Activated T-cell treated with anti-CD3 and anti-CD28 coated beads for 1 hour (primary cell): ENCODE measurements at places on chromosomes 6 and 20.

- DNase-seq, result no peak
Measured at GRCh38 chr20:19495905-19496703, 262.0 kb upstream of the RIN2 start.

DNA sequence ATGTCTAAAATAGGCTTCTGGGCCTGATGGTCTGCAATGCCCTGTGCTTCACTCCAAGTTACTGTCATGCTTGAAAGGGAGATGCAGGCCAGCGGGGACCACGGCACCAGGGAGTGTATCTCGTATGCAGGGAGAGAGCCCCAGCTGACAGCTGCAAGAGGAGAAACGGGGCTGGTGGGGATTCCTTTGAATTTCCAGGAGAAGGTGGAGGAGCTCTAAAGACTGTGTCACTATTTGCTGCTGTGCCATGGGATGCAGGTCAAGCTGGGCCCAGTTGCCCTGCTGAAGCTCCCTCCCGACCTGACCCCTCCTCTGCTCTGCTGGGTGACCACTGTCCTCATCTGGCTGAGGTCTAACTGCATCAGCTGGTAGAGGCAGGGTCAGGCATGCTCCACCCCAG lies 989 bp downstream of the CST1 start:
- no peak for DNase-seq

DNA sequence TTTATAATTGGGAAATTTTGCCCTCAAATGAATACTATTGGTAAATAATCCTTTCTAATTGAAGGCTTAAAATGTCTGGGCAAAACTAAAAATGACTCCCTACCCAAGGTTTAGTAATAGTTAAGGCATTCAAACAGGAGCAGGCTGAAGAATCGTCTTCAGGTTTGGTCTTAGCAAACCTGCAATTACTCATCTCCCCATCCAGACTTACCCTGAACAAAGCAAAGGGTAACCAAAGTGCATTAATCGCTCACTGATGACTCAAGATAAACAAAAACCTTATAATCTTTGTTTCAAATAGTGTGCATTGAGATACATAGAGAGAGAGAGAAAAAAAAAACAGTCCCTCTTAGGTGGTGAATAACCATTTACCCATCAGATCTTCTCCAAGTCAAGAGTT lies 225.5 kb downstream of the BMP2 start:
- DNase-seq, result no peak

DNA sequence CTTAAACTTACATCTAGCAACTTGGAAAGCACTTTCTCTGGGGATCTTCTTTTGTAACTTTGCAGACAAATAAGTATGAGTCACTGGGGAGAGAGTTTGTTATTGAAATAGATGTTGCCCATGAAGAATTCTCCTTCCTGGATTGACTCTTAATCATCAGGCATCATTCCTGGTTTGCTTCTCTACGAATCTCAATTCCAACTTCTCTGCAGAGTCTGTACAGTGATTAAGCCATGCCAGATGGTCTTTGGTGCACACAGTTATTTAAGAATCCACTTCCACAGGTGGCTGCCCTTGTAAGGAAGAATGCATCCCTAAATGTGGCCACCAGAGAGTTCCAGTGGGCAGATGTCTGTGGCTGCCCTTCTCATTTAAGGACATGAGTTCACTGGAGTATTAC lies 25.7 kb downstream of the MYCT1 start:
- DNase-seq, result no peak

GRCh38 chr6:166927935-166928643 lies 28.3 kb downstream of the RNASET2 start:
- DNase-seq, result no peak

- DNase-seq, result no peak
Measured at GRCh38 chr6:63609231-63609630, 26.4 kb upstream of the PHF3 start.

GRCh38 chr6:56853541-56853940 lies 101.4 kb upstream of the BEND6 start:
- no peak for DNase-seq

DNA sequence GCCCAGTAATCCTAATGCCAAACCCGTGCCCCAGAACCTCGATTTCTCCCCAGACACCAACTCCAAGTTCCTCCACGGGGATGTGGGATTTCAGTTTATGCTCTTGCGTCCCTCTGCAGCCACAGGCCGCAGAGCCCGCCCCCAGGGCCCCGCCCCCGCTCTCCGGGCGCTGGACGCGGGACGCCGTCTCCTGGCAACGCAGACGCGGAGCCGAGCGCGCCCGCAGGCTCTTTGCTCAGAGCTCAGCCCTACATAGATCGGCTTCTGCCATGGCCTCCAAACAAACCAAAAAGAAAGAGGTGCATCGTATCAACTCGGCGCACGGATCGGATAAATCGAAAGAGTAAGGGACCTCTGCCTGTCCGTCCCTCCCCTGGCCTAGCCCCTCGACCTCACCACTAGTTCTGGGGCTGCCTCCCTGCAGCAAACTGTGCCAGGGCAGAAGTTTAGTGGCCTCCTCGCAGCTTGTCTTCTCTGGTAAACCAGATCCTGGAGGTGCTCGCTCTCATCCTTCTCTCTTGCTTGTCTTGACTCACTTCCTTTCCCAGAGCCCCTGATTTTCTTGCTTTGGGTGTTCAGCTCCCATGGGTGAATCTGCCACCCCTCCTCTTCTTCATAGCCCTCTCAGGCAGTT lies at the start of gene ADGB:
Gene ADGB, plus strand, starts transcription at position 201 of the 634 bp plus-strand sequence. Its CDS starts 69 bp downstream, at position 270.
- DNase-seq, result no peak

GRCh38 chr6:7241709-7242645 lies 71.0 kb downstream of the SSR1 start:
- no peak for DNase-seq

- DNase-seq, result no peak
Measured at GRCh38 chr6:157946053-157946617, 35.5 kb upstream of the SYNJ2 start.

DNA sequence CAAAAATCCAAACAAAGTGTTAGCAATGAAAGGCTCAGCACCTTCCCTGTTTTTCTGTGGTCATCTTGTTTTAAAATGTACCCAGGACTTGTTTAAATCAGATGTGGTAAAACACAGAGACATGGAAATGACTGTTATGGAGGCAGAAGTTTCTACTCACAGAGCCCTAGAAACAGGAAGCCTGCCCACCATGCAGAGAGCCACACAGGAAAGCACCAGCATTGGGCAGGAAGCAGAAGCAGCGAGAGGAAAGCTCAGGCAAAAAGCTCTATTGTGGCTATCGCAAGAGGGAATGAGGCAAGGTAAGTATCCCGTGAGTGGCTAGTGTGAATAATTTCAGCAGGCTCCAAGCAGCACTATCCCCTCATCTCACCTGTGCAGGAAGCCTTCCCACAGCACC lies 42.8 kb downstream of the GPR6 start:
- DNase-seq, result no peak

DNA sequence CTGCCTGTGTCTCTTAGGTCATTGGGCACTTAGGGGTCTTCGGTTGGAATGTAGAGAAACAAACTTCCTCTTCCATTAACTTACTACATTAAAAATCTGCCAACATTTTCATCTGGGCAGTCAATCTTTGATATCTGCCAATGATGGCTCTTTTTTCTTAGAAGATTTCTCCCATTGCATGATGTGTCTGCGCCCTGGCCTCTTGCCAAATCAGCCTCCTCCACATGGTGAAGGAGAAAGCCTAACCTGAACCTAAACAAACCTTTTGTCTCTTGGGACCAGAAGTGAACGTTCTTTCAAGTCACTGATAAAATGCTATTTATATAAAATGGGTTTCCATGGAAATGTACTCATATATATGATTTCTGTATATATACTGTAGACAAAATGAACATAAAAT lies 998.9 kb upstream of the GJE1 start:
- DNase-seq, result no peak

- no peak for DNase-seq
Measured at GRCh38 chr6:117483645-117484016, 1.2 kb downstream of the DCBLD1 start.

GRCh38 chr6:46284475-46284874 lies 113.7 kb upstream of the ENPP5 start:
- DNase-seq, result no peak

DNA sequence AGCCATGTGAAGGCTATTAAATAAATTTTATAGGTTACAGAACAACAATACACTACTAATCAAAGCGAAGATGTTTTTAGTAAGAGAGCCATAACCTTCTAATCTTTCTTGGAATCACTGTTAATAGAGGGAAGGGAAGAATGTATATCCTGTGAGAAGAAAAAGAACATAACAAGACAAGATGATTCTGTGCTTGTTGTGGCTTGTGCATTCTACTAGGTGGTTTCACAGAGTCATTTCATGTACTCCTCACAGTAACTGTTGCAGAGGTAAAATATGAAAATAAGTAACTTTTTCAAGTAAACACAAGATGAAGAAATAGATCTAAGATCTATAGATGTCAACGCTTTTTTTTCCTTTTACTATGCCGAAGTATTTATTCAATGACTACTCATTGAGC lies 116.9 kb upstream of the FAM83B start:
- DNase-seq, result no peak

DNA sequence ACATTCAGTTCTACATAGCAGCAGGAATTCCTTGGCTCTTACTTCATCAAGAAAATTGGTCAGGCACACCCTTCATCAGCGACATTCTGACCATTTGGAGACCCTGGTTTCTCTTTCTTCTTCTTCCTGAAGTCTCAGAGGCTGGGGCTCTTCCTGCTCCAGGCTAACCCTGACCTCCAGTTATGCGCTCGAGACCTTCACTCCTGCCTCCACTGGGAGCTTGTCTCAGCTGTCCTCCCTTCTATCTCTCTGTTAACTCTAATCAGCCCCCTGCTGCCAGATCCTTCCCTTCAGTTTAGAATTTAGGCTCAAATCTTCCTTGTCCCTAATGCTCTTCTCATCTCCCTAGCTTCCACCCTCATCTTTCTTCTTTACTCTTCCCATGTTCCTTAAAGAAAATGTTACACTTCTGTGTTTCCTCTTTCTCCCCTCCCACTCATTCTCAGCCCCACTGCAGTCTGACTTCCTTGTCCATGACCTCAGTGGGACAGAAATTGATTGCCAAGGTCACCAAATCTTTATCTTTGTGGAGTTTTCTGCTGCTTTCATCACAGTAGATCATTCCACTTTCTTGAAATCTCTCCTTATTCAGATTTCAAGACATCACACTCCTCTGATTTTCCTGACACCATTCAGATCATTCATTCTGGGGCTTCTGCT lies 8.4 kb upstream of the HLA-DOA start:
- DNase-seq, result no peak

GRCh38 chr20:46973766-46974165 lies 79.1 kb downstream of the EYA2 start:
- no peak for DNase-seq

DNA sequence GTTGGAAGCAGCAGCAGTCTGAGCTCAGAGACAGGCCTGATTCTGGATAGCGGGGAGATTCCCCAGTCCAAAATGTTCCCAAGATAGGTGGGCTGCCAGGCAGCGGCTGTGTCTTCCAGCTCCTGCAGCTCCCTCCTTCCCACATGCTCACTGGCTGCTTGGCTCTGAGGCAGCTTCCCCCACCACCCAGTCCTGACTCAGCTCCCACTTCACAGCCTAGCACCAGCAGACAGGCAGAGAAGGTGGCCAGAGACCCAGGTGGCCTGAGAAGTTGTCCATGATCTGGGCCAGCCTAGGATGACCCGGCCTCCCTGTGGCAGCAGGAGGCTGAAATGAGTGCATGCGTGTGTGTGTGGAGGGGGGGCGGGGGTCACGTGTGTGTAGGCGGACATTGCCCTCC lies 94.9 kb downstream of the MDGA1 start:
- DNase-seq, result no peak
